ENCODE measurements at places on chromosomes 6 and 20.

GRCh38 chr6:4270776-4271175 lies 135.4 kb upstream of the ECI2 start:
- no peak for DNase-seq

DNA sequence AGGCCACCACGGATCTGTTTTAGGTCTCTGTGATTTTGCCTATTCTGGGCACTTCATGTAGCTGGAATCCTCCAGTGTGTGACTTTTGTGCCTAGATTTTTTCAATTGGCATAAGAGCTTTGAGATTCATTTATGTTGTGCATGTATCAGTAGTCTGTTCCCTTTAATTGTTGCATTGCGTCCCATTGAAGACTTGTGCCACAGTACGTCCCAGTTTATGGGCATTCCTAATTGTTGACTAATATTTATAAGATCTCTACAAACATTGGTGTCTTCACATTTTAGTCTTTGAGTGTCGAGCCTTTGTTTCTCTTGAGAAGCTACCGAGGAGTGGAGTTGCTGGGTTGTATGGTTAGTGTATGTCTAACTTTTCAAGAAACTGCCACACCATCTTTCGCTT lies 704 bp upstream of the FAM210B start:
- DNase-seq: no peak

GRCh38 chr6:16067568-16067967 lies 61.3 kb upstream of the MYLIP start:
- no peak for DNase-seq

GRCh38 chr20:47051936-47052526 lies 157.4 kb downstream of the EYA2 start:
- no peak for DNase-seq

GRCh38 chr20:60786686-60787217 lies 465.3 kb upstream of the CDH4 start:
- DNase-seq: no peak

- no peak for DNase-seq
Measured at GRCh38 chr20:17568972-17569521, 828 bp upstream of the DSTN start.

DNA sequence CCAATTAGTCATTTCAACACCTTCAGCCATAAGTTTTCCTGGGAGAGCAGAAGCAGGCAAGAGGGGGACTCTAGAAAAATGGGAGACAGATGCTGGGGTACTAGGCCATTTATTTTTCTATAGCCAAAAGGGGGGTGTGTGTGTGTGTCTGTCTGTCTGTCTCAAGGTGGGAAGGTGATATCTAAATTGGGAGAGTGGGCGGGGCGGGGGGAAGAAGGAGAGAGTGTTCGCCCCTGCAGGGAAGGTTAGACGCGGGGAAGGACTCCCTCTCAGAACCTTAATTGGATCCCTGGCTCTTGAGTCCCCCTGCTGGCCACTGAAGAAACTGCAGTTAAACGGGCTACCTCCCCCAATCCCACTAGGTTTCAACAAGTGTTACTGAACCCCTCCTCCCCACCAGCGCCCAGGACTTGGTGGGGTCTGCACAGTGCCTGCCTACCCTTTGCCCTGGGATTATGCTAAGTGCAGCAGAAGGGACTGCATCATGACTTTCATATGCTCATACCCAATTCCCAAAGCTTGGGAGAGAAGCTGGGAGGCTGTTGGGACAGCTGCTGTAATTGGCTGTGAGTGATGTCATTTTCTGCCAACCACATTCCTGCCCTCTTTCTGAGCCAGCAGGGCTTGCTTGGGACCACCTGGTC lies 45.8 kb downstream of the FOXP4 start:
- DNase-seq: no peak

GRCh38 chr20:16576219-16576618 lies 3.0 kb upstream of the KIF16B start:
- no peak for DNase-seq

- no peak for DNase-seq
Measured at GRCh38 chr6:144214029-144214428, 63.7 kb downstream of the STX11 start.

GRCh38 chr6:80210618-80211017 lies 104.1 kb downstream of the BCKDHB start:
- DNase-seq: no peak

DNA sequence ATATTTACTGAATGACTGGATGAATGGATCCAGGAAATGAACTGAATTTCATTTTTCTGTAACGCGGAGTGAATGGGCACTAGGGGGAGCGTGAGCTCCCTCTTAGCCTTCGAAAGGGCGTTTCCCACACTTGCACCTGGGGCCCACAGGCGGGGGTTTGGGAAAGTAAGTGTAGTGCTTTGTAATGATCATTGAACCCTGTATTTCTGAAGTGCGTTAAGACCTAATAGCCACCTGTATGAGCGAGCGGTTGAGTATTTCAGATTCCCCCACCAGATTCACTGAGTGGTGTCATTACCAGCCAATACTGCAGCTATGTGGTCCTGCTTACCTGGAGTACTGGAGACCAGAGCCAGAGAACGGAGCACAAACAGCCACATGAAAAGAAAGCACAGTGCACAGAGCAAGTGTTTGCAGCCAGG lies 10.5 kb downstream of the SYTL3 start:
- DNase-seq: no peak

DNA sequence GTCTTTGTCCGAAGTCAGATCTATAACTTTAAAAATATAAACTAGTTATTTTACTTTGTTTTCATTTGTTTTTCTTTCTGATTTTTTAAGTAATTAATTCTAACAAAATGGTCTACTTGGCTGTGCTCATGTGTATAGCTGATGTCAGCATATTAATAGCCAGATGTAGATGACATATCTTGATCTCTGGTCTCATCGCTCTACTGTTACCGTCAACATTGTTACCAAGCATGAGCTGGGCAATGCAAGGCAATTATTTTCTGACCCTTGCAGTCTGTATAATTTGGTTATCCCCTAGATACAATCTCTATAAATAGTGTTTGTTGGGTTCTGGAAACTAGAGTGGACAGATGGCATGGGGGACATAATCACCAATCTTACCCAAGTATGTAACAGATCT lies 151.6 kb upstream of the PTPRK start:
- DNase-seq: no peak
